Colonic mucosa (tissue), 4 donors: ENCODE measurements at places on chromosomes 2 and 18.

DNA sequence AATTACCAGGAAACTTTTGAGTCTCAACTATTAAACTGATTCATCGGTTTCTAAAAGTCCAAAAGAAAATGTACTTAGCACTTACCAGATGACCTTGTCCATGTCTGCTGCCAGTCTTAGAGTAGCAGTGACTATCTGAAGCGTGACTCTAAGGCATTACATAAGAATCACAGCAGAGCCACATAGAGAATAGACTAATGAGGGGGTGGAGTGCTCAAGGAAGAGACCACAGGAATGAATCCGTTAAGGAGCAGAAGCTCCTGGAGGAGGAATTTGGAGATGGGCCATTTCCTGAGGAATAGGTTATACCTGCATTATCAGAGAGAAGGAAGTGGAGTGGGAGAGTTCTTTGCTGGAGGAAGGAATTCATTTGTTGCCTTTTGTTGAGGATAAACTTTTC lies 116.0 kb downstream of the MAP3K20 start:
- DNase-seq, result no peak

DNA sequence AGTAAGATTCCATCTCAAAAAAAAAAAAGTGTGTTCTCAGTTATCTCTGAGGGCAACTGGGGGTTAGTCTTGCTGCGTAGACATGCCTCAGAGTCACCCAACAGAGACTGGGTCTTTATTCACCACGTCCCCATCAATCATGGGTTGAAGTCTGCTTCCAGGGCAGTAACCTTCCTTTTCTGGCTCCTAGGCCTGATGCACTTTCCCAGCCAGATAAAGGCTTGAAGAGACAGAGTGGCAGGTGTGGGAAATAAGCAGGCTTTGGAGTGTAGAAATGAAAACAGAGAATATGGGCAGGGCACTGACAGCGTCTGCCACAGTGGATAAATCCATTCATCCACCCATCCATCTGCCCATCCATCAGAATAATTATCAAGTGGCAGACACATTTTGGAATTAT lies 134.1 kb upstream of the LGALSL start:
- DNase-seq, result no peak

GRCh38 chr2:43898838-43899346 lies 60.1 kb downstream of the ABCG8 start:
- no peak for DNase-seq

- no peak for DNase-seq
Measured at GRCh38 chr2:47941936-47942335, 35.6 kb upstream of the FBXO11 start.

DNA sequence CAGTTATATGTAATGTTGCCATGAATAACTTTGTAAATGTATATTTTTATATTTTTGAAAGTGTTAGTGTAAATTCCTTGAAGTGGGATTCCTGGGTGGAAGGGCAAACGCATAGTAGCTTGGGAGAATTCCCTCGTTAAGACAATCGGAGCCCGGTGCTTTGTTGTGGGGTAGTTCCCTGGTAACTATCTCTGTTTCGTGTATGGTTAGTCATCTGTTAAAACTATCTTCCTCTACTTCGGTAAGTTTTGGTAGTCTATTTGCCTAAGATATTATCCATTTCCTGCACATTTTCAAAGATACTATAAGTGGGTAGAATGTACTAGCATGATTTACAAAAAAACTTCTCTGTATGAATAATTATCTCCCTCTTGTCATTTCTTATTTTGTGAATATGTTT lies 113.8 kb upstream of the NRXN1 start:
- no peak for DNase-seq

DNA sequence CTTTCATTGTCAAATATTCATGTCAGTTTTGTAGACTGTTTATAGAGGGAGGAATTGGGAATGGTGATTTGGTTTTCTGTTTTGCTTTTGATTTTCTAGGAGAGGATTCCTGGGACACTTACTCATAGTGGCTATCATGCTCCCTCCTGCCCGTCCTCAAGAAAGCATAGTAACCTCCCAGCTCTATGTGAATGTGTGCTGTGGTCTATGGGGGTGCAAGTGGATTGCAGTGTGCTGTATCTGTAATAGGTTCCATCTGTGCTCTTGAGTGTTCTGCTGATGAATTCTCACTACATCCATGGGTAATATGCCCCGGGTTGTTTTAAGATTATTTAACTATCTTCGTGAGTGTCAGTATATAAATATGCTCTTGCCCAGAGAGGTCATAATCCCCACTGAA lies 811.3 kb downstream of the CNTNAP5 start:
- DNase-seq, result no peak

- peak; percentile 28 for DNase-seq
Measured at GRCh38 chr2:43013821-43014345, 212.5 kb downstream of the ZFP36L2 start.

DNA sequence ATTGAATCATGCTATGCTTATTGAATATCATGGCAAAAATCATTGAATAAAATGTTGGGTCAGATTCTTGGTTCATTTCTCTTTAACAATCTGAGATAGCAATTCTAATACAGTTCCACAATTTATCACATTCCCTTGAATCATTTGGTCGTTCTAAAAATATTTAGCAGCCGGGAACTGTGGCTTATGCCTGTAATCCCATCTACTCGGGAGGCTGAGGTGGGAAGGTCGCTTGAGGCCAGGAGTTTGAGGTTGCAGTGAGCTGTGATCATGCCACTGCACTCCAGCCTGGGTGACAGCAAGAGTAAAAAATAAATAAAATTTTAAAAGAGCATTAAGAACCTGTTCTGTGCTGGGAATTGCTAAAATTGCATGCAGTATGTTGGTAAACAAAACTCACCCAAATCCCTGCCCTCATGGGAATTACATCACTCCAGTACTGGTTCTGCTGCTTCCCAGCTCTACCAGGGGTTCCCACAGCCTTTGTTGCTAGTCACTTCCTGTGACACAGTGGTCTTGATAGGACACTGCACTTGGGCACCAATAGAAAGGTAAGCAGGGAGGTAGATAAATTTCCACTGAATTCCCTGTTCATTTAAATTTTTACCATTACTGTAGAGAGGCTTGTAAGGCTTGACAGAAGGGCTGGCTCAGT lies 200.4 kb downstream of the CTNNA2 start:
- no peak for DNase-seq
